Aorta (tissue), 5 donors: ENCODE measurements at places on chromosomes 13 and 19. TPM values are rescaled to one million over a fixed set of nuclear protein-coding genes. Genes with fewer than 3 reads are reported as not detected.

Gene SPINT2
- total RNA-seq: 155 TPM

GRCh38 chr19:3537438-3538240, 1.3 kb upstream of the TEKTIP1 start:
- H3K27me3 ChIP-seq: no peaks in the 10 kb centered on the region
- no peak for DNase-seq
- no peak overlapping the region for H3K27ac ChIP-seq
- no peaks in the 10 kb centered on the region for H3K4me1 ChIP-seq

Gene ZNF134
- total RNA-seq: 16.6 TPM

Gene GRK1
- not detected for total RNA-seq

Gene KLF1
- 0.39 TPM for total RNA-seq

DNA sequence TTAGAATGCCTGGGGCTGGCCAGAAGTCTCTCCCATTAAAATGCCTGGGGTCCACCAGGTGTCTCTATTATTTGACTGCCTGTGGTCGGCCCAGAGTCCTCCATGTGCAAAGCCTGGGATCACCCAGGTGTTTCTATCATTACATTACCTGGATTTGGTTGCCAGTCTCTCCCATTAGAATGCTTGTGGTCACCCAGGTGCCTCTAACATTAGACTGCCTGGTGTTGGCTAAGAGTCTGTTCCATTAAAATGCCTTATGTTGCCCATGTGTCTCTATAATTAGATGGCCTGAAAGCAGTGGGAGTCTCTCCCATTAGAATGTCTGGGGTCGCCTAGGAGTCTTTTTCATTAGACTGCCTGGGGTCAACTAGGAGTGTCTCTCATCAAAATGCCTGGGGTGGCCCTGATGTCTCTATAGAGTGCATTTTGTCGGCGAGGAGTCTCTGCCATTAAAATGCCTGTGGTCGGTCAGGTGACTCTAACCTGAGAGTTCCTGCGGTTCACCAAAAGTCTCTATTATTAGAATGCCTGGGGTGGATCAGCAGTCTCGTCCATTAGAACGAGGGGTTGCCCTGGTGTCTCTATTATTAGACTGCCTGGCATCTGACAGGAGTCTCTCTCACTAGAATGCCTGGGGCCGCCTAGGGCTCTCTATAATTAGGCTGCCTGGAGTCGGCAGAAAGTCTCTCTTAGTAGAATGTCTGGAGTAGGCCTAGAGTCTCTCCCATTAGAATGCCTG, 1540.5 kb downstream of the UQCRFS1 start:
- H3K27me3 ChIP-seq: no peaks in the 10 kb centered on the region
- no peaks in the 10 kb centered on the region for H3K4me1 ChIP-seq
- no peak overlapping the region for H3K4me3 ChIP-seq
- no peaks in the 10 kb centered on the region for H3K36me3 ChIP-seq
- DNase-seq: no peak

Gene SHISA2
- total RNA-seq: 0.66 TPM

DNA sequence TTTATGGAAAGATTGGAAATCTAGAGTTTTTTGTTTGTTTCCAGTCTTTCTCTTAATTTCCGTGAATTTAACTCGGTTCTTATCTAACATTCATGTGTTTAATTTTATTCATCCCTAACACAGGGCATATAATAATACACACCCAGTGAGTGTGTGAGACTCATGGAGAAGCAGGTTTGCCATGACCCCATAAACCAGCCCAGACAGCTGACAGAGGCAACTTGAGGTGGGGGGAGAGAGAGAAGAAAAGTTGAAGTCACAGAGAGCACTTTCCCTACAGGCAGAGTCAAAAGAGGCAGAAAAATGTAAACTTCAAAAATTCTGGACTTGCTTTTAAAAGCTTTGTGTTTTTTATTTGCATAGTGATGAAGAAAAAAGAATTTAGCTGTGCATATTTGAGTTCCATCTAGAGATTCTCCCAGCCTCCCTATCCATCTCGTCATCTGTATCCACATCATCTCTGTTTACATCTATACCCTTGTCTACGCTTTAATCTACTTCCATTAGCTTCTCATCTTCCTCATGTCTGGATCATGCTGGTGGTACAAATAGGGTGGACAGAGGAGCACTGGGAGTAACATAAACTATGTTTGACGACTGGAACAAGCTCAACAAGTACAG, 60.2 kb downstream of the THSD1 start:
- H3K4me3 ChIP-seq: no peak overlapping the region
- H3K4me1 ChIP-seq: no peaks in the 10 kb centered on the region
- no peak for DNase-seq
- H3K27ac ChIP-seq: no peak overlapping the region

GRCh38 chr13:22114630-22115311, 443.9 kb downstream of the FGF9 start:
- no peak for DNase-seq
- H3K36me3 ChIP-seq: no peaks in the 10 kb centered on the region
- no peak overlapping the region for H3K27ac ChIP-seq
- H3K4me1 ChIP-seq: peaks cover 3% of the 10 kb centered on the region
- no peaks in the 10 kb centered on the region for H3K27me3 ChIP-seq
- no peak overlapping the region for H3K4me3 ChIP-seq

DNA sequence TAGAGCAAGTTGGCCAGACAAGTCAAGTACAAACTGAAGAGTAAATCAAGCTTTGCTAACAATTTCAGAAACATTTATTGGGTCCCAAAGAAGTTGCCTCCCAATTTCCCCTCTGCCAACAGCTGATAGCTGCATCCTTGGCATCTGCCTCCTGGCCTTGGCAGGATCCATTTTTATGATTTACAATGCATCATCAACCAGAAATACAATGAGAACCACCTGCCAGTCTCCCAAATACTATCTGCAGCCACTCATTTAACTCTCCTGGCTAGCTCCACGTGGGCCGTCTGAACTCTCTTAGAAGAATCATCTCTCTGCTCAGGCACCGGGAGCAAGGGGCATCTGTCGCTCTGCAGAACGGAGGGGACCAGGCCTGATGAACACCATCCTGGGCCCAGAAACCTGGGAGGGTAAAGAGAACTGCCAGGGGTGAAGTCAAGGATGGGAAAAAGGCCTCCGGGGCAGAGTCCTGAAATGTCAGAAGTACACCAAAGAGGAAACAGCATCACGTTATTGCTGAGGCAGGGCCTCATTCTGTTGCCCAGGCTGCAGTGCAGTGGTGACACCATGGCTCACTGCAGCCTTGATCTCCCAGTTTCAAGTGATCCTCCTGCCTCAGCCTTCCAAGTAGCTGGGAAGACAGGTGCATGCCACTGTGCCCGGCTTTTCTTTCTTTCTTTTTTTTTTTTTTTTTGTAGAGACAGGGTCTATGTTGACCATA, 2.6 kb downstream of the LONP1 start:
- no peak overlapping the region for H3K27ac ChIP-seq
- H3K27me3 ChIP-seq: no peaks in the 10 kb centered on the region
- H3K4me1 ChIP-seq: peaks cover 6% of the 10 kb centered on the region
- H3K4me3 ChIP-seq: no peak overlapping the region

Gene CDC42EP5
- total RNA-seq: 52.8 TPM

DNA sequence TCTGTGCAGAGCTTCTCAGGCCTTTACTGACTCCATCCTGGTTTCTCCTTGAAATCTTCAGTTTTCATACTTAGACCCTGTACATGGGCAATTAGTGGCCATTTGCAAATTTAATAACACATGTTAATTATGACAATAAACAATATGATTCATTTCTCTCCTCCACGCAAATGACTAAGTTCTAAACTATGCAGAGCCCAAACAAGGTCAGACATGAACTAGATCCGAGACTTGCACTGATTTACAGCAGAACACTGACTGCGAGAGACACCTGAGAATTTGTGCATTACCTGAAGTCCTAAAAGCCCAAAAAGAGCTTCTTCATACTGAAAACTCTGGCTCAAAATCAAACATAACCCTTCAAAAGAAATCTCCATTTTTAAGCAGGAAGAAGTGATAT, 521.8 kb downstream of the MYO16 start:
- peaks cover 3% of the 10 kb centered on the region for H3K4me1 ChIP-seq
- no peak overlapping the region for H3K4me3 ChIP-seq
- H3K36me3 ChIP-seq: no peaks in the 10 kb centered on the region
- H3K27ac ChIP-seq: no peak overlapping the region
- no peaks in the 10 kb centered on the region for H3K27me3 ChIP-seq

Gene ZNF579
- total RNA-seq: 12.9 TPM

Gene CADM4
- total RNA-seq: 2.9 TPM

- H3K27ac ChIP-seq: no peak overlapping the region
- H3K4me3 ChIP-seq: no peak overlapping the region
- H3K27me3 ChIP-seq: no peaks in the 10 kb centered on the region
- DNase-seq: no peak
Measured at GRCh38 chr13:43239275-43239840, 216.0 kb downstream of the DNAJC15 start.

DNA sequence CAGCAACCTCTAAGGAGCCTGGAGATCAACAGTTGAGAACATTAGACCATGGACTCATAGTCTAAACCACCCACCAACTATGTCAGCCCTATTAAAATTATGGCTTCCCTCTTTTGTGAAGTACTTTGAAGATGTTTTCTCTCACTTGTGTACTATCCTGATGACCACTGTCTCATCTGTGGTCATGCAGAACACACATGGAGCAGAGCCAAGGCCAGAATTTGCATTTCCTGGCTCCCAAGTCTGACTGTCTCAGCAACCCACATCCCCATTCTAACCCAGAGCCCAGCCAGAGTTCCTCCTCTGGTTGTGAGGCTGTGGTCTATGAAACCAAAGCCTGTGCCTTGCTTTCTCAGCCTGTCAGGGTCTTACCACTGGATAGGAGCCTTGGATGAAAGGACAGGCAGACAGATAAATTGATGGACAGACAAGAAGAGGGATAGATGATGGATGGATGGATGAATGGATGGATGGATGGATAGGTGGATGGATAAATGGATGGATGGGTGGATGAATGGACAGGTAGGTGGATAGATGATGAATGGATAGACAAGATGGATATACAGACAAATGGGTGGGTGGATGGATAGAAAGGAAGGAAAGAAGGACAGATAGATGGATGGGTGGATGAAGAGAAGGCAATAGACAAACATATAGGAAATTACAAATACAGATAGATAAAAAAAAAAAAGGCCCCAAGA, 35.4 kb downstream of the ZNF557 start:
- no peak overlapping the region for H3K4me3 ChIP-seq
- H3K36me3 ChIP-seq: no peaks in the 10 kb centered on the region
- no peak overlapping the region for H3K27ac ChIP-seq
- peak; percentile 71 for DNase-seq
- H3K27me3 ChIP-seq: no peaks in the 10 kb centered on the region

GRCh38 chr19:33175886-33176669, 18.1 kb upstream of the LRP3 start:
- peak overlapping the region; percentile 67 for H3K27ac ChIP-seq
- no peaks in the 10 kb centered on the region for H3K36me3 ChIP-seq
- H3K4me1 ChIP-seq: no peaks in the 10 kb centered on the region
- H3K27me3 ChIP-seq: no peaks in the 10 kb centered on the region

DNA sequence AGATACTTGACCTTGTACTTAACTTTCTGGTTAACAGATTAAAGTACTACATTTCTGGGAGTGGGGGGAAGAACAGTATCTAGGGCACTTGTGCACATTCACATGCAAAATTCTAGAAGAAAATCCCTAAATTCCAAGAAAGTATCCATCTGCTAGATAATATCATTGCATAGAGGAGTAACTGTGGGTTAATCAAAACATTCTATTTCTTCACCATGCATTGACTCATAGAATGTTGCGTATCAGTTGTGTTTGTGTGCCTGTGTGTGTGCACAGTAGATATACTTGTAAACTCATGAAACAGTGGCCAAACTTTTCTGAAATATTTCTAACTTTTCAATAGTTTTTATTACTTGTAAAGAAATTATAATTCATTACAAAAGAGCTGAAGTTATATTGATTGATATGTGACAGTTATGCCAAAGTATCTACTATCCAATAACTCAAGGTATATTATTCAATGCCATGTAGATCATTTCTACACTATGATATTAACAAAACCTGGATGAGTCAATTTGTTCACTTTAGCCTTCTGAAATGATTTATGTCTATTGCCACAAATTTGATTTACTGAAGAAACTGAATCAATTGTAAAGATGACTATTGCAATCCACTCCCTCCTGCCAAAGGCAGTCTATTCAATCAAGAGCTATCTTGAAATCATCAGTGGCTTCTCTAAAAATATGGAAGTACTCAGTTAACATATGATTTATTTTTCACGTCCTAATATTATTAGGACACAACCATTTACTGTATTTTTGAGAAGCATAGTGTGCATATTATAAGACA, 756.7 kb upstream of the ARGLU1 start:
- DNase-seq: no peak
- H3K4me3 ChIP-seq: no peak overlapping the region
- H3K36me3 ChIP-seq: no peaks in the 10 kb centered on the region

DNA sequence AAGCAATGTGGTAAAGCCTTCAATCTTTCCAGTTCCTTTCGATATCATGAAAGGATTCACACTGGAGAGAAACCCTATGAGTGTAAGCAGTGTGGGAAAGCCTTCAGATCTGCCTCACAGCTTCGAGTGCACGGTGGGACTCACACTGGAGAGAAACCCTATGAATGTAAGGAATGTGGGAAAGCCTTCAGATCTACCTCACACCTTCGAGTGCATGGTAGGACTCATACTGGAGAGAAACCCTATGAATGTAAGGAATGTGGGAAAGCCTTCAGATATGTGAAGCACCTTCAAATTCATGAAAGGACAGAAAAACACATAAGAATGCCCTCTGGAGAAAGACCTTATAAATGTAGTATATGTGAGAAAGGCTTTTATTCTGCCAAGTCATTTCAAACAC, 15.6 kb upstream of the ZNF763 start:
- no peak overlapping the region for H3K4me3 ChIP-seq
- DNase-seq: no peak
- H3K36me3 ChIP-seq: peaks cover 15% of the 10 kb centered on the region
- H3K4me1 ChIP-seq: no peaks in the 10 kb centered on the region

Gene RAB3A
- 3.4 TPM for total RNA-seq

Gene CEACAM4
- 1.8 TPM for total RNA-seq

GRCh38 chr13:66546534-66547379, 683.4 kb downstream of the PCDH9 start:
- no peaks in the 10 kb centered on the region for H3K36me3 ChIP-seq
- DNase-seq: no peak
- no peak overlapping the region for H3K4me3 ChIP-seq
- no peak overlapping the region for H3K27ac ChIP-seq
- no peaks in the 10 kb centered on the region for H3K27me3 ChIP-seq
- no peaks in the 10 kb centered on the region for H3K4me1 ChIP-seq

DNA sequence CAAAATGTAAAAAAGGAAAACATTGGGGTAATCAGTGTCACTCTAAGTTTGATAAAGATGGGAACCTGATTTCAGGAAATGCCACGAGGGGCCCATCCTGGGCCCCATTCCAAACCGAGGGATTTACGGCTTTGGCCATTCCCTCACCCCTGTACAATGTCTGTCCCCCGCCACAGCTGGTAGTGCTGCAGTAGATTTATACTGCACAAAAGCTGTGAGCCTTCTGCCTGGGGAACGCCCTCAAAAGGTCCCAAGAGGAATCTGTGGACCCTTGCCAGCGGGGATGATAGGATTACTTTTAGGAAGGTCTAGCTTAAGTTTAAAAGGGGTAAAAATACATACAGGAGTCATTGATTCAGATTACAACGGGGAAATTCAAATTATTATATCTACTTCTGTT, 173.4 kb upstream of the SGCG start:
- no peak for DNase-seq
- no peaks in the 10 kb centered on the region for H3K36me3 ChIP-seq
- no peak overlapping the region for H3K4me3 ChIP-seq
- H3K27me3 ChIP-seq: no peaks in the 10 kb centered on the region

GRCh38 chr13:112643759-112644459, 45.9 kb upstream of the ATP11A start:
- H3K4me1 ChIP-seq: no peaks in the 10 kb centered on the region
- no peak overlapping the region for H3K27ac ChIP-seq
- H3K36me3 ChIP-seq: no peaks in the 10 kb centered on the region
- DNase-seq: no peak

- no peak overlapping the region for H3K27ac ChIP-seq
- no peaks in the 10 kb centered on the region for H3K4me1 ChIP-seq
- no peak for DNase-seq
- H3K27me3 ChIP-seq: no peaks in the 10 kb centered on the region
- H3K4me3 ChIP-seq: no peak overlapping the region
Measured at GRCh38 chr19:17326595-17326966, 8.1 kb downstream of the ANO8 start.
